ENCODE measurements at places on chromosomes 11 and 22.
A peak's percentile ranks its signal among the peaks of the same experiment; 100 is the strongest.

DNA sequence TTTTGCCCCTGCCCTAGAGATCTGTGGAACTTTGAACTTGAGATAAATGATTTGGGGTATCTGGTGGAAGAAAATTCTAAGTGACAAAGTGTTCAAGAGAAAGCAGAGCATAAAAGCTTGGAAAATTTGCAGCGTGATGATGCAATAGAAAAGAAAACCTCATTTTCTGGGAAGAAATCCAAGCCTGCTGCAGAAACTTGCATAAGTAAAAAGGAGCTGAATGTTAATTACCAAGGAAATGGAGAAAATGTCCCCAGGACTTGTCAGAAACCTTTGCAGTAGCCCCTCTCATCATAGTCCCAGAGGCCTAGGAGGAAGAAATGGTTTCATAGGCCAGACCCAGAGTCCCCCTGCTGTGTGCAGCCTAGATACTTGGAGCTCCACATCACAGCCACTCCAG is 686.9 kb downstream of the FAM181B start:
- no peak for DNase-seq

- DNase-seq: peak; percentile 90
Observed at GRCh38 chr11:66856496-66857233, at the start of gene LRFN4. TSS of gene LRFN4 (plus strand) at chr11:66857064. CDS start at chr11:66857745, 681 bp downstream.

DNA sequence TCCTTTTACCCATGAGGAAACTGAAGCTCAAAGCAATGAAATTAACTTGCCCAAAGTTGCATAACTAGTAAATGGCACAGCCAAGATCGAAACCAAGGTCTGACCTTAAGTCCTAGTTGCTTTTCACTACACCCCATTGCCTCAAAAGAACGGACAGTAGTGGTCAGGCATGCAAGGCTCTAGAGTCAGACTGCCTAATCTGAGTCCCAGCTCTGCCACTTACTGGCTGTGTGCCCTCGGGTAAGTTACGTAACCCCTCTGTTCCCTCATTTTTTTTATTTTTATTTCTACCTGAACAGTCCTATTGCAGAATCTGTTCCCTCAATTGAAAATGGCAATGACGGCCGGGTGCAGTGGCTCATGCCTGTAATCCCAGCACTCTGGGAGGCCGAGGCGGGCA is 9.6 kb downstream of the CYB561A3 start:
- peak; percentile 1 for DNase-seq

DNA sequence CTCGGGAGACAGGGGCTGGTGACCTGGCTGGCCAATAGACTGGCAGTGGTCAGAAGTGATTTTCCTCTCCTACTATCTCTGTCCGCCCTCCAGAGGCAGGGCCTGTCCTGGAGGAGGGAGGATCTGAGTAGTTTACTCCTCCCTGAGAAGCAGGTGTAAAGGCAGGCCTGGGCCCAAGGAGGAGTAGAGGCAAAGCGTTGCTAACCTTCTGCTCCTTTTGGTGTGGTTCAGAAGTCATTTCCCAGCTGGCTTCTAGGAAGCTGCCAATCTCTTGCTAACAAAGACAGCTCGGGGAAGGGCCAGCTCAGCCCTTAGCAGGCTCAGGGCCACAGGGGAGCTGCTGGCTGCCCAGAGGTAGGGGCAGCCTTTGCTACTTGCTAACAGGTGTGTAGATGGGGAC is 151.1 kb upstream of the NECTIN1 start:
- peak; percentile 54 for DNase-seq

GRCh38 chr22:49021131-49021925 is 806.3 kb downstream of the BRD1 start:
- DNase-seq: peak; percentile 68

GRCh38 chr11:125401235-125401634 is 94.8 kb downstream of the FEZ1 start:
- DNase-seq: peak; percentile 59

GRCh38 chr11:18277565-18278271 is 11.7 kb downstream of the SAA1 start:
- no peak for DNase-seq

GRCh38 chr11:106493751-106494150 is 416.3 kb downstream of the AASDHPPT start:
- DNase-seq: no peak

DNA sequence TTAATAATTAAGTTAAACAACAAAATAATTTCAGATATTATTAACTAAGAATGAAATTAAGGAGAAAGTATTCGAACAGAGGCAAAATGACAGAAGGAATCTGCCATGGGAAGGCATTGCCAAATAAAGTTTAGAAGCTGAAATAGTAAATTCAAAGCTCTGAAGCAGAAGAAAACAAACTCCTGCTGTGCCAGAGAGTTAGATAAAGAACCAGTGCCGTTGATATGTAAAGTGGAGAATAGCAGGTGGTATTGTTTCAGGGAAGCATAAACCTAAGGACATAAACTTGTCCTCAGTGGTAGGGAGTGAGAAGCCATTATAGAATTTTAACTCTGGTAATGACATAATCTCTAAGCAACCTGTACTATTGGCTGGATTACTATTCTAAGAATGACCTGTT is 2.7 kb upstream of the HBG2 start:
- DNase-seq: no peak

DNA sequence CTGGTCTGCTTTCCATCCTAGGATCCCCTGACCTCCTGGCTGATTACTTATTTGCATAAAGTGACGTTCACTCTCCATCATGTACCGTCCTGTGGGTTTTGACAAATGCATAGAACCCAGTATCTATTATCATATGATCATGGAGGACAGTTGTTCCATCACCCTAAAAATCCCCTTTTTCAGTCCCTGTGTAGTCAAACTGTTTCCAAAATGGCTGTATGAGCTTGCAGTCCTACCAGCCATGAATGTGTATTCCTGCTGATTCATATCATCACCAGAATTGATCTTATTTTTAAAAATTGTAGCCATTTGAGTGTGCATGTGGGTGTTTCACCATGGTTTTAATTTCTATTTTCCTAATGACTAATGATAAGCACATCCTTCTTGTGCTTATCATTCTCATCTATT is 108.8 kb downstream of the MPPED1 start:
- no peak for DNase-seq

DNA sequence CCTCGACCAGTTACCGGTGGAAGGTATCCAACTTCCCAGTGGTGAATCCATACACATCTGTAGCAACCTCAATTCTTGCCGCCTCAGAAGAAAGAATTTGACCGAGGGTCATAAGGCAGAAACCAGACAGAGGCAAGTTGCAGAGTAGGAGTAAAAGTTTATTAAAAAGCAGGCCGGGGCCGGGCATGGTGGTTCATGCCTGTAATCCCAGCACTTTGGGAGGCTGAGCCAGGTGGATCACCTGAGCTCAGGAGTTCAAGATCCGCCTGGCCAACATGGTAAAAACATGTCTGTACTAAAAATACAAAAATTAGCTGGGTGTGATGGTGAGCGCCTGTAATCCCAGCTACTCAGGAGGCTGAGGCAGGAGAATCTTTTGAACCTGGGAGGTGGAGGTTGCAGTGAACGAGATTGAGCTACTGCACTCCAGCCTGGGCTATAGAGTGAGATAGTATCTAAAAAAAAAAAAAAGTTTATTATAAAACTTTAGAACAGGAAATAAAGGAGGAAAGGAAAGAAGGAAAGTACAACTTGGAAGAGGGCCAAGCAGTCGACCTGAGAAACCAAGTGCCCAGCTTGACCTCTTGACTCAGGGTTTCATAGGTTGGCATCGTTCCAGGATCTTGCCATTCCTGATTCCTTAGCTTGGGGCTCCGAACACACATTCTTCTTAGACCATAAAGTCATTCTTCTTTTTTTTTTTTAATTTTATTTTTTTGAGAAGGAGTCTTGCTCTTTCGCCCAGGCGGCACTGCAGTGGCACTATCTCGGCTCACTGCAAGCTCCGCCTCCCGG is 27.8 kb downstream of the RGL4 start:
- DNase-seq: no peak
